ENCODE measurements at places on chromosomes 7 and 10.

DNA sequence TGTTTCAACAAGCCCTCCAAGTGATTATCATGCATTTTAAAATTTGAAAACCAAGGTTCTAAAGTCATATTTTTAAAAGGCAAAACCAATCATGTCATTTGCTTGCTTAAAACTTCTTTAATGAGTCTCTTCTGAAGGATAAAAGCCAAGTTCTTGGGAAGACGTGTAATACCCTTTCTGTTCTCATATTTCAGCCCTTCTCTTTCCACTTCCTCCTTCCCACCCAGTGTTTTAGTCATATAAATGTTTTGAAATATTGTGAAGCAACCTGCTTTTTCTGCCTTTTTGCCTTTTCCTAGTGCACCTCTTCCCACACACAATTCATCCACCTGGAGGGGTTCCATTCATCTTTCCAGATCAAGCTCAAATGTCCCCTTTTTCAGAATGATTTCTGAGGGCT lies 211.1 kb upstream of the LRRTM3 start:
- no peak for DNase-seq
- no peak overlapping the region for H3K4me3 ChIP-seq
- H3K36me3 ChIP-seq: no peaks in the 10 kb centered on the region
- H3K27ac ChIP-seq: no peak overlapping the region
- no peaks in the 10 kb centered on the region for H3K4me1 ChIP-seq

- H3K27ac ChIP-seq: no peak overlapping the region
- H3K4me3 ChIP-seq: no peak overlapping the region
- no peaks in the 10 kb centered on the region for H3K27me3 ChIP-seq
- H3K4me1 ChIP-seq: no peaks in the 10 kb centered on the region
- no peak for DNase-seq
These were observed 60.5 kb downstream of the PON1 start for GRCh38 chr7:95263785-95264362.

- H3K4me3 ChIP-seq: no peak overlapping the region
- no peaks in the 10 kb centered on the region for H3K4me1 ChIP-seq
- H3K27me3 ChIP-seq: no peaks in the 10 kb centered on the region
- H3K27ac ChIP-seq: no peak overlapping the region
- no peaks in the 10 kb centered on the region for H3K36me3 ChIP-seq
These were observed 38.9 kb downstream of the FAM20C start for GRCh38 chr7:231030-231857.

DNA sequence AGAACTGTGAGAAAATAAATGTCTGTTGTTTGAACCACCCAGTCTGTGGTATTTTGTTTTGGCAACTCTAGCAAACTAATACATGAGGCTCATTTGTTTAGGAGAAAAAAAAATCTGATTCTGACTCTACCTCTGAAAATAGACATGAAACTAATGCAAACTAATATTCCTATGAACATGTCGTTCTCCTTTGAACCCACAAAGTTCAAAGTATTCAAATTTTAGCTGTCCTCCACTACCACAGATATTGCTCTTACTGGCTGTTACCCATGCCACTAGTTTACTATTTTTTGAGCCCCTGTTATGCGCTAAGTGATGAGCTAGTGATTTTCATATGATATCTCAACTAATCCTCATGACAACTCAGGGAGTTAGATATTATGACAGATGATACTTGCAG lies 58.8 kb upstream of the ZNF804B start:
- no peaks in the 10 kb centered on the region for H3K36me3 ChIP-seq
- DNase-seq: no peak
- H3K27me3 ChIP-seq: no peaks in the 10 kb centered on the region
- no peak overlapping the region for H3K27ac ChIP-seq
- no peaks in the 10 kb centered on the region for H3K4me1 ChIP-seq

- H3K27me3 ChIP-seq: no peaks in the 10 kb centered on the region
- peaks cover 58% of the 10 kb centered on the region for H3K4me1 ChIP-seq
- H3K27ac ChIP-seq: no peak overlapping the region
- H3K4me3 ChIP-seq: no peak overlapping the region
- no peak for DNase-seq
These were observed 4.0 kb upstream of the GIMAP8 start for GRCh38 chr7:150446288-150446938.

All from CD4-positive, alpha-beta T cell (primary cell).